ENCODE measurements at places on chromosomes 6 and 20.

- no peak for DNase-seq
Measured at GRCh38 chr6:3294921-3295871, 36.4 kb downstream of the PSMG4 start.

DNA sequence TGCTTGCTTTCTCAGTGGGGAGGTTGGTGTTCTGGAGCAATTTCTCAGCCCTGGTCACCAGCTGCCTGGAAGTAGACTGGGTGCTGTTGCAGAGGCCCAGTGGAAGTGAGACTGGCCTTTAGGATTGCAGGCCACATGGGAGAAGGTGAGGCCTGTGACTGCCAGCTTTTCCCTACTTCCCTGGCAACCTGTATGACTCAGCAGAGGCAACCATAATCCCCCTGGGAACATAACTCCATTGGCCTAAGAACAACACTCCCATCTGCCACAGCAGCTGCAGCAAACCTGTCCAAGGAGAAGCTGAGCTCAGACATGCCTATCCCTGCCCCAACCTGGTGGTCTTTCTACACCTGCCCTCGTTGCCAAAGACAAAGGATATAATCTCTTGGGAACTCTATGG, 473.5 kb upstream of the SPTLC3 start:
- no peak for DNase-seq

GRCh38 chr6:13453771-13454251, 33.6 kb downstream of the GFOD1 start:
- DNase-seq = no peak

DNA sequence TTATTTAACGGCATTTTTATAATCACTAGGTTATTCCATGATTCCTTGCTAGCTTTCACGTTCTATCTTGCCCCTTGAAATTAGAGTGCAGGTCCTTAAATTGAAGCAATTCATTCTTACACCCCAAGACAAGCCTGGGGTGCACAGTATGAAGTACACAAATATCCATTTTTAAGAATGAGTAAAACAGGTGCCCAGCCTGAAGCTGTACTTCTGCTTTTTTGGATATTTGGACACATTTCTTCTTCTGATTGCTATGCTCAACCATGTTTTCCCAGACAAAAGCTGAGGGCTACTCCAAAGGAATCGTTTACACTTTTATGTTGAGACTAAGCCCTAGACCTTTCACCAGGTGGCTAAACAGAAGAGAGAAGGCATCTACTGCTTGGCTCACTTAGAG, 7.9 kb upstream of the TAGAP start:
- no peak for DNase-seq

DNA sequence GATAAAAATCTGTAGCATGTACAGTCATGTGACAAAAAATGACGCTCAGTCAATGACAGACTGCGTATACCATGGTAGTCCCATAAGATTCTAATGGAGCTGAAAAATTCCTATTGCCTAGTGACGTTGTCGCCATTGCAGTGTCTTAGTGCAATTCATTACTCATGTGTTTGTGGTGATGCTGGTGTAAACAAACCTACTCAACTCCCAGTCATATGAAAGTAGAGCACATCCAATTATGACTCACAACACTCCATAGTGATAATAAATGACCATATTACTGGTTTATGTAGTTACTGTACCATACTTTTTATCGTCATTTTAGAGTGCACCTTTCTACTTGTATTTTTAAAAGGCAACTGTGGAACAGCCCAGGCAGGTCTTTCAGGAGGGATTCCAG, 45.0 kb downstream of the TFAP2A start:
- DNase-seq = no peak

DNA sequence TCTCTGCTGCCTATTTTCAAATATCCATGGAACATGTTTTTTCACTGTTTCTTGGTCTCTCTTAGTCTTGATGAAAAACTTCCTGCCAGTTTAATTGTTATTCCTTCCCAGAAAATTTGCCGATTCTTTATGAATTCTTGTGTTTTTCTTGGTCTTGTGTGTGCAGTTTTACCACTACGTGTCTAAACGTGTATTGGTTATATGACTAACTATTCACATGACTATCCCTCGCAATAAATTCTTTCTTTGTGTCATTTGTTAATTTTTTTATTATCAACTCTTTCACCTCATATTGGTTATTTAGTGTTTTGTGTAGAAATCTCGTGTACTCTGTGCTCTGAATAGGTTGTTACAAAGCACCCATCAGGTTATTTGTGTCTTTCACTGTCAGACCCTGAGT, 315.4 kb downstream of the HAO1 start:
- DNase-seq = no peak

- DNase-seq = no peak
Measured at GRCh38 chr6:42236030-42236429, 18.4 kb upstream of the MRPS10 start.

GRCh38 chr20:539191-539590, 4.4 kb downstream of the CSNK2A1 start:
- no peak for DNase-seq

GRCh38 chr6:165186441-165187205, 122.8 kb downstream of the C6orf118 start:
- DNase-seq = no peak

- no peak for DNase-seq
Measured at GRCh38 chr6:113620386-113620785, 236.8 kb upstream of the MARCKS start.

DNA sequence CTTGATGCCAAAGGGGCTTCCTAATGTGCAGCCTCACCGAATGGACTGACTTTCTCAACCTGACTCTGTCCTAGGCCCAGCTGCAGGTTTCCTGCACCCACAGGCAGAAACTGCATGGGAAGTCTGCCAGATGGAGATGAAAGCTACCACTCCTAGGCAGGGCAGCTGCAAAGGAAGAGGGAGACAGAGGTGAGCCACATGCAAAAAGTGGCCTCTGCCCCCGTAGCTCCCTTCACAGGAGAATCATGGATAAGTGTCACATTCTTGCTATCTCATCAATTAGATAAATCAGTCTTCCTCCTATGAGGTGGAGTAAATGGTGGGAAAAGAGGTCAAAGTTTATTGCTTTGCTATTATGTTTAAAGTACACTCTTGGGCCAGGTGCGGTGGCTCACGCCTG, 191.3 kb downstream of the ALDH8A1 start:
- DNase-seq = no peak

DNA sequence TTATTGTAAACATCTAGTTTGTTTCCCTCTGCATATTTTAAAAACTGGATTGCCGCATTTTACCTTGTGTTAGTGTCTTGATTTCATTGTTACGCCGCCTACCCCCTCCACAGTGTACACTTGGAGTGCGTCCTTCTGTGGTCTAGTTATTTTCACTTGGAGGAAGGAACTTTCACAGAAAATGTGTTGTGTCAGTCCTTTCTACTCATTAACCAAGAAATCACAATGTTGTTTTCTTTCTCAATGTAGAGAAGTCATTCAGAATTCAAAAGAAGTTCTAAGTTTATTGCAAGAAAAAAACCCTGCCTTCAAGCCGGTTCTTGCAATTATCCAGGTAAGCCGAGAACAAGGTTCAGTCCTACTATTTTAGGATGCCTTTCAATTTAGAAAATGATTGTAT, 10.3 kb downstream of the MTHFD1L start:
- no peak for DNase-seq

DNA sequence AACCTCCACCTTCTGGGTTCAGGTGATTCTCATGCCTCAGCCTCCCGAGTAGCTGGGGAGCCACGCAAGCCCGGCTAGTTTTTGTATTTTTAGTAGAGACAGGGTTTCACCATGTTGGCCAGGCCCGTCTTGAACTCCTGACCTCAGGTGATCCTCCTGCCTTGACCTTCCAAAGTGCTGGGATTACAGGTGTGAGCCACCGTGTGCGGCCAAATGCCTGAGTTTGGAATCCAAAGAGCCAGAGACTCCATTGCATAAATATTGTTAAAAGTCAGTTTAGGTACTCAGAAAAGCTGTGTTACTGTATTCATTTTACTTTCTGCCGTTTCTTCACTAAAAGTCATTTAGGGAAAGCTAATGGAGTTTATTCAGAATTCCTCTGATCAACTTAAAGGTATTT, 137.3 kb downstream of the SULF2 start:
- no peak for DNase-seq

- DNase-seq = no peak
Measured at GRCh38 chr6:161091972-161092701, 100.6 kb downstream of the MAP3K4 start.

DNA sequence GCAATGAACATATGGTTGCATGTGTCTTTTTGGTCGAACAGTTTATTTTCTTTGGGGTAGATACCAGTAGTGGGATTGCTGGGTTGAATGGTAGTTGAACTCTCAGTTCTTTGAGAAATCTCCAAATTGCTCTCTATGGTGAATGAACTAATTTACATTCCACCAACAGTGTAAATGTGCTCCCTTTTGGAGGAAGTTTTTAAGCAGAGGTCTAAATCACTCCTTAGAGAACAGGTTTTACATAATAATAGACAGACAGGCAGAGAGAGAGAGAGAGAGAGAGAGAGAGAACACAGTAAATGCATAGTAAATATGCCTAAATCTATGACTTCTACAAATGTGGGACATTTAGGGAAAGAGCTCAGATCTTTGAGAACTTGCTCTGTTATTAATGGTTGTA, 37.6 kb downstream of the GRM1 start:
- DNase-seq = no peak

GRCh38 chr20:63372971-63373885, 12.1 kb upstream of the CHRNA4 start:
- DNase-seq = no peak
